ENCODE measurements at places on chromosomes 1 and 21. TPM values are rescaled to one million over a fixed set of nuclear protein-coding genes. Genes with fewer than 3 reads are reported as not detected.

AK4 gene
- total RNA-seq: 25.3 TPM

FAM163A gene
- total RNA-seq: not detected

SYNJ1 gene
- 2.6 TPM for total RNA-seq

GJA8 gene
- not detected for total RNA-seq
